Stimulated activated CD8-positive, alpha-beta memory T cell treated with anti-CD3 and anti-CD28 coated beads, Interleukin-7, amount 100 ng/mL, for 4 hours (primary cell): ENCODE measurements at places on chromosomes 3 and 15.

GRCh38 chr15:36449084-36449661 is 130.3 kb upstream of the CDIN1 start:
- DNase-seq = no peak

- peak; percentile 95 for DNase-seq
Measured at GRCh38 chr15:75450307-75451201, 936 bp downstream of the SIN3A start.

DNA sequence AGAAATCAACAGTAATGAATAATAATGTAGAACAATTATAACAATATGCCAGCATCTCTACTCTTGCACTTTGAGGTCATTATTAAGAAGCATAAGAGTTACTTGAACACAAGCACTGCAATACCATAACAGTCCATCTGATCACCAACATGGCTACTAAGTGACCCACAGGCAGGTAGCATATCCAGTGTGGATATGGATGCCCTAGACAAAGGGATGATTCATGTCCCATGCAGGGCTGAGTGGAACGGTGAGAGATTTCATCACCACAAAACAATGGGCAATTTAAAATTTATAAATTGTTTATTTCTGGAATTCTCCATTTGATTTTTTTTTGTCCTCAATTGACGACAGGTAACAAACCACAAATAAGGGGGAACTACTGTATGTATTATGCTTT is 107.7 kb upstream of the TSC22D2 start:
- DNase-seq = no peak

DNA sequence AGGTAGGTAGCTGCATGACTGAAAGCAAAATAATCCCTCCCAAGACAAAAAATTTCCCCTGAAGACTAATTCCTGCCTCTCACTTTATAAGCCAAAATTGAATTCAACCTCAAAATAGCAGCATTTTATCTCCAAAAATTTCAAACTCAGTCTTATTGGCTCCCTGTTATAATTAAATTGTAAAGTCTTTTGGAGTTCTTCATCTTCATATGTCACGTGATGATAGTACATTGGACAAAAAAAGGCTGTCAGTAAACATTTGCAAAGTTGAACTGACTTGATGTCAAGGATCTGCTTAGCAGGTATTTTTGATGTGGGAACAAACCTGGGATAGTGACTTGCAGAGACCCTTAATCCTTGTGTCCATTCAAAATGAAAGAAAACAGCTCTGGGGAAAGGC is 98.4 kb upstream of the SPRED1 start:
- no peak for DNase-seq

DNA sequence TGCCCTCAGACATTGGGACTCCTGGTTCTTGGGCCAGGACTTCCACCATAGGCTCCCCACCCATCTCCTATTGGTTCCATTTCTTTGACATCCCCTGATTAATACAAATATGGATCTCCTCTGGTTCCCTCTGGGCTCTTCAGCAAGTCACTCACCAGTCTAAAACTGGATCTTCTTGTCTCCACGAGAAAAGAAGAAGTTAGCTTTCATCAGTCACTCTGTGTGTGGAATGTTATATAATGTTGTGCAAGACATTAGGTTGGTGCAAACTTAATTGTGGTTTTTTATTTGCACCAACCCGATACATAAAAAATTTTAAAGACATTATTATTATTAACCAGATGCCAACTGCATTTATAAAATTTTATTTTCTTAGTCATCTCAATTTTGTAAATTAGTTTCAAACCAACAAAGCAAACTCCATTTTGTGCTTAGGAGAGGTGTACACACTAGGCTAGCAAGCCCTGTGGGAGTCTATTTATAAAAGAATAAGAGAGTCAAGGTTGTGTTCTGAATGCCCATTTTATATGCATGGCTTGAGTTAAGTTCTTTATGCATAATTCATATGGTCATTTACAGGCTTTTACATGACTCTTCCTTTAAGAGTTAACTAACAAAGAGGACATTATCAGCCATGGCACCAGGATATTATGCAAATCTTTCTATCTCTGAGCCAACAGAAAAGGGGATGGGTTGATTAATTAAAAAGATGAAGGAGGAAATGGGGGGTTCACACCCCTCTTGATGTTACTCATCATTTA is 35.1 kb upstream of the IL12A start:
- no peak for DNase-seq

GRCh38 chr3:12471241-12471640 is 13.0 kb upstream of the TSEN2 start:
- DNase-seq = peak; percentile 42

- no peak for DNase-seq
Measured at GRCh38 chr15:52137432-52138357, 25.1 kb upstream of the BCL2L10 start.

GRCh38 chr3:172111163-172111562 is 71.8 kb downstream of the FNDC3B start:
- no peak for DNase-seq
